ENCODE measurements at places on chromosomes 7 and 10.

DNA sequence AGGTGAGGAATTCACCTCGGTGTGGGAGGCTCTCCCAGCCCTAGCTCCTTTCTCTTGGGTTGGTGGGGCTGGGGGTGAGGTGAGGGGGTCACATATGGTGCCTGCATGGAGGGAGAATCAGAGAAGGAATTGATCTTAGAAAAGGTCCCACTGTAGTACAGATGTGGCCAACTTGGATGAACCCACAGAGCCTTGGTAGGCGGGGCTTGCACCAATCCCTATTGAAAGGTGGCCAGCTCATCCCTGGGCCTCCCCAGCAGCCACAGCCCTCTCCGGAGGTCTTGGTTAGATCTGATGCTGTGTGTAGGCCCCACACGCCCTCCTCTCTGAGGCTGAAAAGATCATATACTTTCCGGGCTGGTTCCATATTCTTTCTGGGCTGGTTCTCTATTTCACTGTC is 19.0 kb downstream of the HKDC1 start:
- no peak for DNase-seq

DNA sequence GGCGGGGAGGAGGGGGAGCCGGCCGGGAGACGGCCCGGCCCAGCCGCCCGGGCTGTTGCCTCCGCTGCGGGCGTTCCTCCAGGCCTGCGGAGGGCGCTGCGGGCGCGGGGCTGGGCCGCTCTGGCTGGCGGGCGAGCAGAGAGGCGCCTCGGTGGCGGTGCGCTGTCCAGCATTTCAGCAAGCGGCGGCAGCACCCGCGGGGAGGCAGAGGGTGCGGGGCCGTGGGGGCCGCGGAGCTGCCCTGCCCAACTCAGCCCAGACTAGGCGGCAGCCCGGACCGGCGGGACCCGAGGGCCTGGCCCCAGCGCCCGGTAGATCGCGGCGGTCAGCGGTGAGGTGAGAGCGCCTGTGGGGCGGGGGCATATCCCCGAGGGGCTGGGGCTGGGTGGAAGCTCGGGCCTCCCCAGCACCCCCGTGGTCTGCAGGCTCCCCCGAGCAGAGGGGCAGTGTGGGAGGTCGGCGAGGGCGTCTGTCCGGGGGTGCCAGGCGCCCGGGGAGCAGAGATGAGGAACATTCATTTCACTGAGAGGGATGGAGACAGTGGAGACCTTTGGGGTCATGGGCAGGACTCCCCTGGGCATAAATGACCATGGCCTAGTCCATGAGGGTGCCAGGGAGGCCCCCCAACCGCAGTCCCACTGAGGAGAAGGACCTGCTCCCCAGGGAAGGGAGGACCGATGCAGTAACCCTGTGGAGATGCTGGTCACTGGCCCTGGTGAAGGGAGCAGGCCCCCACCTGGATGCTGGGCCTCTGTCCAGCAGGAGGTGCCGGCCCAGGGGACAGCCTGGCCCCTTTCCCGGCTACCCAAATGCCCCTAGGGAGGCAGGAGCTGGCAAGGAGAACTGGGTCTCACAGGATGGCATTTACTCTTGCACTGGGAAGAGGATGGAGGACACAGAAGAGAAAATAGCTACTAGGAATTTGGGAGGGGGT is at the start of gene SRRM3:
TSS of gene SRRM3 (plus strand) at position 165 of the 934 bp plus-strand sequence. CDS start 33,171 bp downstream, outside the sequence.
- DNase-seq = peak; percentile 77

DNA sequence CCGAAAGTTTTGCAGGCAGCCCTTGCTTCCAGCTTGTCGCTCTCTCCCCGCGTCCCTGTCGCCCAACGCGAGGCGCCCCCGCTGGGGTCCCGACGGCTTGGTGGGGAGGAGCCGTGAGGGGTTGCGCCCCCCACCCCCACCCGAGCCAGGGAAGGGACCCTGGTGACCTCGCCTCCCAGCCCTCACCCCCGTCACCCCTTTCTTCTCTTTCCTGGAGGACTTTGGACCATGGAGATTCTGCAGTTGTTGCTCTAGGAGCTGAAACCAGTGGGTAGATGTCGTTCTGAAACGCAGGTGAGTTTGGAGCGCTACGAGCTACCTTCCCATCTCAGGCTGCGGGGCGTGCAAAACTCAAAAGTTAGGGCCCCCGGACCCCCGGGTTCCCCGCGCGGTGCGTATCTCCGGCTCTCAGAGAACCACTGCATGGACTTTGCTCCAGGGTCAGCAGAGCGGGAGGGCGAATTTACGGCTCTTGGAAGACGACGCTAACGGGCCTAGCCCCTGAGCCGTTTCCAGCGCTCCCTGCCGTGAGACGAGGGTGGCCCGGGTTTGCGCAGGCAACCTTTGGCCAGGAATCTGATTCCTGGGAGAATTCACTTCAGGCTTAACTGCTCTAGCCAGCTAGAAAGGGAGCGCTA is 684 bp upstream of the ATXN7L1 start:
- peak; percentile 70 for DNase-seq

GRCh38 chr7:15662451-15662850 is 24.0 kb downstream of the MEOX2 start:
- DNase-seq = no peak

- DNase-seq = no peak
Observed at GRCh38 chr7:50359995-50360925, 55.7 kb downstream of the IKZF1 start.

GRCh38 chr7:116843378-116843777 is 19.0 kb upstream of the CAPZA2 start:
- no peak for DNase-seq

DNA sequence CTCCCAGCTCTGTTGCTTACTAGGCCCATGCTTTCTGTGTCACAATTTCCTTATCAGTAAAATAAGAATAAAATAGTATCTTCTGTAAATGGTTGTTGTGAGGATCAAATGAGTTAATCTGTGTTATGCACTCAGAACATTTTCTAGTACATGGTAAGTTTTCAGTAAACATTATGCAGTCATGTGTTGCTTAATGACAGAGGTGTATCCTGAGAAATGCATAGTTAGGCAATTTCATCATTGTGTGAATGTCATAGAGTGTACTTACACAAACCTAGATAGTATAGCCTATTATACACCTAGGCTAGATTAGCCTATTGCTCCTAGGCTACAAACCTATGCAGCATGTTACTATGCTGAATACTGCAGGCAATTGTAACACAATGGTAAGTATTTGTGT is 4.4 kb downstream of the PTTG1IP2 start:
- no peak for DNase-seq

GRCh38 chr10:1229116-1229515 is 172.9 kb downstream of the WDR37 start:
- DNase-seq = no peak

GRCh38 chr10:95552679-95553342 is 8.4 kb downstream of the SORBS1 start:
- no peak for DNase-seq

DNA sequence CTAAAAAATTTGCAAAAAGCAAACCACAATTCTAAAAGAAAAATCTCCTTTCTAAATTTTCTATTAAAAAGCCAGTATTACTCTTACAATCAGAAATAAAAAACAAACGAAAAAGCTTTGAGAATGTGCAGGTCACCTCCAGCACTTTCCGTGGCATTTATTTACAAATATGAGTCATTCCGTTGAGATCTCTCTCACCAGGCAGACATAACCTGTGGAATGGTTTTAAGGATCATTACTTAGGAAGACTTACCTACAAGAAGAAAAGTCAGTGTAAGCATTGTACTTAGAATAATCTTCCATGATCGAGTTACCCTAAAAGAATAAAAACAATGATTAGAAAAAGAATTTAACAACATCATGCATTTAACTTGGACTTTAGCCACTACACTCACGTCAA is 3.3 kb downstream of the SUN3 start:
- DNase-seq = no peak

DNA sequence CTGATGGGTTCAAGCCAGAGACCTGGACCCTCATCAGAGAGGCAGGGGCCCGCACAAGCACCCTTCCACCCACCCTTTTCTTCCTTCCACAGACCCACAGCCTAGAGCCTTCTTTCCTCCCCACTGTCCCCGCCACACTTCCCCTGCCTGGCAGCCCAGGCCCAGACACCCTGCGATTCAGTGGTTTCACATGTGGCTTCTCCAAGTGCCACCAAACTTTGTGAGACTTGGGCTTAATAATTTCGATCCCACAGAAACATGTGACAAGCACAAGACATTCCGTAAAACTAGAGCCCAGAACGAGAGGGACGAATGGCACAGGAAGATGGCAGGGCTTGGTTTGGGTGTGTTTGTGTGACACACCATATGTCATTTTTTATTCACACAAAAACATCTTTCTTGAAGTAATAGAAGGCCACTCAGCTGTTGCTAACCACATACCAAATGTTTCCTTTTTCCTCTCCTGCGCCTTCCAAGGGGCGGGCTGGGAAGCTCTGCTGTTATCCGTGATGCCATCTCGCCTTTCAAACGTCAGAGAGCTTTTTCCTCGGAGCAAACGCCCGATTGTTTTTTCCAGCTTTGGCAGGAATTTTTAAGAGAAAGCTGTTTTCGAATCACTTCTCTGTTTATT is 162.9 kb downstream of the GRK5 start:
- DNase-seq = no peak

DNA sequence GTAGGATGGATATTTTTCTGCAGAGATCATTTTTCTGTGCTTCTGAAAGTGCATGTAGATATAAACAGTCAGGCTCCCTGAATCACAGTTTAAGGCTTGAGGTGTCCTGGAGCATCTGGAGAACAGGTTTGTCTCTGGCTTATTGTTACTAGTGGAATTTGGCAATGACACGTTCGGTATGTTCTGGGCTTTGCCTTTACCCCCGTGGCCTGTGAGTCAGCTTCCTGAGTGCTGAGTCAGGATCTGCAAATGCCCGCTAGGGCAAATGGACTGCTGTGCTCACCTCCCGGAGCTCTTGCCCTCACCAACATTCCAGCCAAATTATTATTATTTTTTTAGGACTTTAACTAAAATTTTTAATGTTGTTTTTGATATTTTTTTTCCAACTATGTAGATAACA is 192.5 kb upstream of the PRSS1 start:
- DNase-seq = no peak

DNA sequence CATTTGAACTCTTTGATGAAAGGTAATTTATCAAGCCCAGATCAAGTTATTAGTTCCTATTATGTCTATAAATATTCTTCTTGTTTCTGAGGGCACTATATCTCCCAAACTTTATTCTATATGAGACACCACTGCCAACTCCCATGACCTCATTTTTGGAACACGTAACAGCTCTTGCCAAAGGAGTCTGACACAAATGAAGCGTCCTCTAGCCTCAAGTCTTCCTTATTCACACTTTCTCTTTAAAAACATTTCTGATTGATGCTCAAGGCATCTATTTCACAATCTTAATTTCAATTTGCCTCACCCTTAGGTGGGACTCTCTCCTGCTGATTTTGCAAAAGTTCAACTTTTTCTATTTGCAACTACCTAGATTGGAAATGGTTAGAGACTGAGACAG is 848.4 kb downstream of the GATA3 start:
- no peak for DNase-seq

GRCh38 chr7:33237036-33237435 is 107.7 kb downstream of the BBS9 start:
- DNase-seq = no peak

GRCh38 chr10:59085711-59086502 is 90.5 kb upstream of the PHYHIPL start:
- DNase-seq = no peak

DNA sequence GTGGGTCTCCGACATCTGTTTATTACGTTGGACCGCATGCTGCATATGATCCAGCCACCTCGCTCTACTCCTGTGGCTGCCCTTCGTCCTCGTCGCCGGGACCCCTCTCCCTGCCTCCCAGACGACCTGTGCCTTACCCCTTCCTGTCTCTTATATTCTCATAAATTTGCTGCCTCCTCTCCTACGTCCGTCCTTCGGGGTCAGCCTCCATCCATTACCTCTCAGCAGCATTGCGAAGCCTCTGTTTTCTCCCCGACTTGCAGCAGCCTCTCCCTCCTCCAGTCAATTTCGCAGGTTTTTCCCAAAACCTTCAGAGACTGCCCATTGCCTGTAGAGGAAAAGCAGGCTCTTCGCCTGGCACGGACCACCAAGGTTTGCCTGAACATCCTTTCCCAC is 39.4 kb upstream of the LEP start:
- no peak for DNase-seq

DNA sequence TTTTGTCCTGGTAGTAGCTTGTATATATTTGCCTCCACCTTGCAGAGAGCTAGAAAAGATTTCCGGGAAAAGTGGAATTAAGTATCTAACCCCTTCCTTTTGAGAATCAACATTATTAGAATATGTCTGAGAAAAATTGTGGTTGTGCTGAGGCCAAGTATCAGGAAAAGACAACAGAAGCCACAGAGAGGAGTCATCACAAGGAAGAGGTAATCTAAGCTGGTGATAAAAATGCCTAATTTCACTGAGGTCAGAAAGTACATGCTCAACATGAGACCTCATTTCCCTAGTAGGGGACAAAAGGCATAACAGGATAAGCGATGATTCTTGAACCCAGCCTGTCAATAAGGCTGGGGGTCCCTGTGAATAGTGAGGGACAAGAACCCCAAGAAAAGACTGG is 97.0 kb upstream of the PDE1C start:
- DNase-seq = no peak

DNA sequence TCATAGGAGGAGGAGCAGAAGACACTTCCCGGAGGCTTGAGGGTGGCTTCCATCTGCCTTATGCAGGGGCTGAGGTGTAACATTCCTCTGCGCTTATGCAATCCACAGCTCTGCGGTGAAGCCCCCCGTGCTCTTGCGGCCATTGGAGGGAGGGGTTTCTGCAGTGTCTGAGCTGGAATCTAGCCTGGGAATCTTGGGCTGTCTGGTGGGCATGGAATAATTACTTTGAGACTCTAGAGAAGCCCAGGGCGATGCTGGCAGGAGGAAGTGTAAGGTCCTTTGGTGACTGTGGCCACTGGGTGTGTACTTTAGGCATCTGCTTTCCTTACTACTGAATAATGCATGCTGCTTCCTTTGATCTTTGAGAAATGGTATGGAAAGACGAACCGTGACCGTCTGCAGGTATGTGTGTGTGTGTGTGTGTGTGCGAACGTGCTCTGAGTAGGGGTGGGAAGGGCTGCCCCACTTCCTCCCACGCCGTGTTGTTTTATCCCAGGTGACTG is 181.0 kb downstream of the PRPF18 start:
- DNase-seq = no peak

GRCh38 chr7:138565451-138566114 is 105.5 kb downstream of the TRIM24 start:
- no peak for DNase-seq

DNA sequence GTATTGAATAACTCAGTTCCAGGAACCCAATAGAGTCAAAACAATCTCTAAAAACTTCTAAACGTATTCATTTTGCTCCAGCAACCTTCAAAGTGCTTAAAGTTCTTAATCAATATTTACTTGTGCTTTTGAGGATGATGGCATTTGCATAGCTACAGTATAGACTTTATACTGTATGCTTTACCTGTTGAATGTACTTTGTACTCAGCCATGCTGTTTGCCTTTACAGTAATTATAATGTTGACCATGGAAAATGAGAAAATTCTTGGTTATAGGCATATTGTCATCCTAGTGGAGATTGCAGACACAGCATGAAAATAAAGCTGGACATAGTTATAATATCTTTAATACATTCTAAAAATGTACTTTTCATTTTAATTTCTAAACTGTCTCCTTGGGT is 762.7 kb upstream of the PHF14 start:
- no peak for DNase-seq

DNA sequence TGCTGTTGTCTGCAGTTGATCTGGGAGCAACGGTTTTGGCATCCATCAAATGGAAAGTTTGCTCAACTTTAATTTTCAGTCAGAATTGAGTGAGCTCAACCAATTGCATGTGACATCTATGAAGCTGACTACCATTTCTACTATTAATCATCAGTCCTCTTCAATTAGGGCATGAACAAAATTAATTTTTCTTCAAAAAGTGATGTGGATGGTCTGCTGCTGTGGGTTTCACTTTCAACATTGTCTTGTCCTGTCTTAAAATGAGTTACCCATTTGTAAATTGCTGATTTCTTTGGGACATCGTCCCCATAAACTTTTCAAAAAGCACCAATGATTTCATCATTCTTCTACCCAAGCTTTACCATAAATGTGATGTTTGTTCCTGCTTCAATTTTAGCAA is 176.7 kb upstream of the LRRN3 start:
- no peak for DNase-seq

All from NCI-H1105 (cell line).